ENCODE measurements at places on chromosomes 7 and 10. TPM values are rescaled to one million over a fixed set of nuclear protein-coding genes. Genes with fewer than 3 reads are reported as not detected.

DNA sequence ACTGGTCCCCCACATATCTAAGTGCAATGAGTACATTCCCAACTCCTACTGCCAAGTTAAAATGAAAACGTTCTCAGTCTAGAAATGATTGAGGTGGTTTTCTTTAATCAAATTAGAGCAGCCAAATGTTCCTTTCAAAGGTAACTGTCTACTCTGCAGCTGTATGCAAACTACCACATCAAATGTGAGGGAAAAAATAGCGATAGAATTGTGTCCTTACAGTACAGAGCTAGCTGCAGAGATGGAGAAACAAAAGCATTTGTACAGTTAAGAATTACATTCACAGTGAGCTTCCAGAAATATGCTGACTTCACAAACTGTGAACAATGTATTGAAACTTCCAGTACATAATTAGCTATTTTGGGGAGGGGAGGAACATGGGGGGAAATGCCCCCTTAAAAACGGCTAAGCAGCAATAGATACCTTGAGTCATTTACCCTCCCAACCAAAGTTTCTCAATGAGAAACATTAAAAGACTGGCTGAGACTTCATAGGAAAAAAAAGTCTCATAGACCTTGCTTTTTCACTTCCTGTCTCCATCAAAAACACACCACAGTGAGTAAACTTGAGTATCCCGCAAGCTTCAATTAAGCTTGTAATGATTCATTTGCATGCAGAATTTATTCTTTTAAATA is 22.9 kb downstream of the CDK6 start:
- no peak for DNase-seq
- no peaks in the 10 kb centered on the region for H3K36me3 ChIP-seq
- H3K4me1 ChIP-seq, result peaks cover 10% of the 10 kb centered on the region
- no peak overlapping the region for H3K27ac ChIP-seq

DNA sequence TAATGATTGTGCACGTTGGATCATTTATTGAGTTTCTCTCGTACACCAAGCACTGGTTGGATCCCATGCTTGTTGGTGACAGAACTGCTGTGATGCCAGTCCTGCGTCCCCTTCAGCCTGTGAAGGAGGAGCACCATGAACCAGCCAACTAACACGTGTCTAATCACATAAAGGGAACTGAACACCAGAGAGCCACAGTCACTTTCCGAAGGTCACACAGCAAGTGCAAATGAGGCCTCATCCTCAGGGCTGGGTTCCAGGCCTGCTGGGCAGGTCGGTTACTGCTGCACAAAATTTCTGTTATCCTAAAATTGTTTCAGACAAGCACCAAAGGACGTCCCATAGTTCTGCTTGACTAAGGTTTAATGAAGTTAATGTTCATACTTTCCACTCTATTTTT is 332.0 kb upstream of the ZNF32 start:
- no peak overlapping the region for H3K4me3 ChIP-seq
- H3K27me3 ChIP-seq, result no peaks in the 10 kb centered on the region
- H3K4me1 ChIP-seq, result no peaks in the 10 kb centered on the region
- no peak overlapping the region for H3K27ac ChIP-seq
- no peak for DNase-seq

DNA sequence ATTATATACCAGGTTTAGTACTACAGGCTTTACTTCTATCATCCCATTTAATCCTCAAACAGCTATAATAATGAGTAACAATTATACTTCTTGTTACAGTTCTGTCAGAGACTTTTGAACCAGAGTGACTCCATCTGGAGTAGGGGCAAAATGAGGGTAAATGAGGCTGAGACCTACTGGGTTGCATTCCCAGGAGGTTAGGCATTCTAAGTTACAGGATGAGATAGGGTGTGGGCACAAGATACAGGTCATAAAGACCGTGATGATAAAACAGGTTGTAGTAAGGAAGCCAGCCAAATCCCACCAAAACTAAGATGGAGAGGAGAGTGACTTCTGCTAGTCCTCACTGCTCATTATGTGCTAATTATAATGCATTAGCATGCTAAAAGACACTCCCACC is 3.9 kb downstream of the YME1L1 start:
- no peak overlapping the region for H3K27ac ChIP-seq
- peaks cover 19% of the 10 kb centered on the region for H3K36me3 ChIP-seq
- H3K4me3 ChIP-seq, result no peak overlapping the region
- no peak for DNase-seq
- H3K27me3 ChIP-seq, result no peaks in the 10 kb centered on the region

The ASB15 gene
- not detected for total RNA-seq

The PLEKHS1 gene
- 0.14 TPM for total RNA-seq

The GSTO2 gene
- 3.0 TPM for total RNA-seq
